GM20000 (cell line): ENCODE measurements at places on chromosomes 2 and 18.

DNA sequence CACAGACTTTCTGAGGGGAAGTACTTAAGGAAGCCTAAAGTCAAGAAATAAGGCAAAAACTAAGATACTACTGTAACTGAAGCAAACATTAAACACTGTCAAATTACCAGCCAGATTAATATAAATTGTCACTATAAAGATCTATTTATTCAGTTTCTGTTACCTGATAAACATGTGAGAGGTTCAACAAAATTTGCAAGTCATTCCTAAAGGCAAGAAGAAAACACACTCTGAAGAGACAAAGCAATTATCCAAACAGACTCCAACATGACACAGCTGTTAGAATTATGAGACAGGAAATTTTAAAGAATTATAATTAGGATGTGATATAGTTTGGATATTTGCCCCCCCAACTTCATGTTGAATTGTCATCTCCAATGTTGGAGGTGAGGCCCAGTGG is 140.4 kb upstream of the COL3A1 start:
- no peak for DNase-seq

DNA sequence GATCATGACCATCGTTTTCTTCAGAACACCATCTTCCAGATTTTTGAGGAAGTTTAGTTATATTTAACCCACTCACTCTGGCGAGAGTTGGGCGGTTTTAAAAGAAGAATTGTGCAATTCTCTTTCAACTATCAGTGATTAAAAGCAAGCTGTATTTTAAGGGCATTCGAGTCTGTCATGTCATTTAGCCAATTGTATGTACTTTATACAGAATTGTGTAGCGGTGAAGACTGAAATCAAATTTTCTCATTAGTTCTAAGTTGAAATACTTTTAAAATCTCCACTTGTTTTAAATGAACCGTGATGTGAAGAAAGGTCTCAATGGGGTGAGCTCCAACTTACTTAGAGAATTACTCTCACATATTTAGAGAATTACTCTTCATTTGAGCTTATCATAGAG is 214.6 kb upstream of the DTNA start:
- DNase-seq, result no peak

- no peak for DNase-seq
These were observed 46.2 kb downstream of the TGOLN2 start for GRCh38 chr2:85281553-85281952.

- no peak for DNase-seq
These were observed 68.8 kb downstream of the GLI2 start for GRCh38 chr2:120804459-120804858.

- DNase-seq, result no peak
These were observed 40.6 kb upstream of the LAMA1 start for GRCh38 chr18:7158216-7158615.

DNA sequence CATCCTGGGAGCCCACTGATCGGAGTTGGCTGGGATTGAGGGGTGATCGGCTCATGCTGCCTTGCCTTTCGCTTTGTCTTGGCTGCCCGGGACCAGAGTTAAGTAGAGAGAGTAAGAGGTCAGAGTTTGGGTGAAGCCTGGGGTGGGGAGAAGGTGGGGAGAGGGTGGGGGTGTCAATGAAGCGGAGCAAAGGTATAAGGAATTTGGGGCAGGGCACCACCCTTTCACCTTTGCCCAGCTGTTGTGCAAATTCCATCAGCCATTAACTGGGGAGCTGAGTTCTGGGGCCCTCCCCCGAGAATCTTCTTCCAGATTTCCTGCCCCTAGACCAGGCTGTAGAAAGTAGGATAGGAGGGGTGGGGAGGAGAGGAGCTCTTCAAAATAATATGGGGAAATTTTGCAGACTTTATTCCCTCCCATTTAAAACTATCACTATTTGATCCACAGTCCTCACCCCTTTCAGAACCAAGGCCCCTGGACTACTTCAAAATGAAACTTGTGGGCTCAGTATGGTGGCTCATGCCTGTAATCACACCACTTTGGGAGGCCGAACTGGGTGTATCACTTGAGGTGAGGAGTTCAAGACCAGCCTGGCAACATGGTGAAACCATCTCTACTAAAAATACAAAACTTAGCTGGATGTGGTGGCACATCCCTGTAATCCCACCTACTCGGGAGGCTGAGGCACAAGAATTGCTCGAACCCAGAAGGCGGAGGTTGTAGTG is at the start of gene SLC23A3:
Gene SLC23A3 (minus strand): TSS at position 100 of the 725 bp plus-strand sequence. CDS start 45 bp downstream, at position 55.
- DNase-seq, result no peak

GRCh38 chr2:97747285-97747684 is 33.9 kb downstream of the ZAP70 start:
- no peak for DNase-seq
